ENCODE measurements at places on chromosomes 7 and 10.

GRCh38 chr10:59903871-59904270 is 2.5 kb downstream of the CCDC6 start:
- DNase-seq, result no peak

DNA sequence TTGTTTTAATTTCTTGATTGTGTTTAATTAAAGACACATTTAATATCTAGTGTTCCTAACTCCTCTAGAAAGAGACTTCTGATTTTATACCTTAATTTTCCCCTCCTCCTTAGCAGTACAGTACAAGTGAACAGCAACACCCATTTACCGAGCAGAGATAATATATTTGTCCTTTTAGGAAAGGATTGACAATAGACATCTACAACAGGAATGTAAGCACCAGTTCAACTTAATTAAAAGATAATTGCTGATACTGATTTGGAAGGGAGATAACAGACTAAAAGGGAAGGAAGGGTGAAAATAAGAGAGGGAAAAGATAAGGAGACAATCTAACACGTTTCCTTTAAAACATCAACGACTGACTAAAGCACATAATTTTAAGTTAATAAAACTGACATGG is 119.3 kb downstream of the SRPK2 start:
- DNase-seq, result no peak

GRCh38 chr7:33262476-33262875 is 133.1 kb downstream of the BBS9 start:
- DNase-seq, result no peak

DNA sequence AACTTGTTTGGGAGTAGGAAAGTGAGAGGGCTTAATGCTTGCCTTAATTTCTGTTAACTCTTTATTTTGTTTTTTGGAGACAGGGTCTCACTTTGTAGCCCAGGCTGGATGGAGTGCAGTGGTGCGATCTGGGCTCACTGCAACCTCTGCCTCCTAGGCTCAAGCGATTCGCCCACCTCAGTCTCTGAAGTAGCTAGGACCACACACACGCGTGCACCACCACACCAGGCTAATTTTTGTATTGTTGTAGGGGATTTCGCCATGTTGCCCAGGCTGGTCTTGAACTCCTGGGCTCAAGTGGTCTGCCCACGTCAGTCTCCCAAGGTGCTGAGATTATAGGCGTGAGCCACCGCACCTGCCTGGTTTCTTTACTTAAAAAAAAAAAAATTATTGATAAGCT is 1.9 kb downstream of the PPP2R2D start:
- no peak for DNase-seq

GRCh38 chr10:132883391-132883881 is 58.9 kb downstream of the CFAP46 start:
- DNase-seq, result no peak

DNA sequence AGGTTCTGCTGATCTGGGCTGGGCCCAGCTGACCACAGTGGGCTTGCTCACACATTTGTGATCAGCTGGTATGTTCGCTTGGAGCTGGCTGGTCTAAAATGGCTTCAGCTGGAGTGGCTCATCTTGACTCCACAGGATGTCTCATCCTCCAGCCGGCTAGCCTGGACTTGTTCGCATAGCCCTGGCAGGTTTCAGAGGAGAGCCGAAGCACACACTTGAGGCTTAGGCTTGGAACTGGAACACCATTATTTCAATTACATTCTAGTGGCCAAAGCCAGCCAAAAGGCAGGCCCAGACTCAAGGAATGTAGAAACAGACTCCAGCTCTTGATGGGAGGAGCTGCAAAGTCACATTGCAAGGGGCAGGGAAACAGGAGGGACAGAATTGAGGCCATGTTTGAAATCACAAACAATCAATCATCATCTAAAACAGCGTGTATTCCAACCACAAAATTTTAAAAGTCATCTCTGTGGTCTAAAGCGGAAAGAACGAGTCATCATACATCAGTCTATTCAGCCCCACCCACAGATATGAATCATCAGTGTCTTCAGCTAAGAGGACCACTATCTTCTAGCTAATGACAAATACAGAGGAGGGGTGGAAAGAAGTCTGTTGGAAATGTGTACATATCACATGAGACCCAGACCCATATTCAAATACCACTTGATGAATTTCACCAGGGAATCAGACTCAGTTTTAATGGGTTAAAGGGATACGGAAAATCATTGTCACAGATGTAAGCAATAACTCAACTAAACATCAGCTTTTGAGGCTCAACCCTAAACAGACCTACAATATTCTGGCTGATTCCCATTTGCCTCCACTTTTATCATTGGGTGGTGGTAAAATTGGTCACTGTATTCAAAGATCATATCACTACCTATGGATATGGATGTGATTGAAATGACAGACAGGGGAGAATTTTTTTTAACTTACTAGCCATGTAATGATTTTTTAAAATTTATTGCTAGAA is 139.0 kb upstream of the MKLN1 start:
- DNase-seq, result peak; percentile 67

GRCh38 chr7:2965301-2965700 is 78.4 kb downstream of the CARD11 start:
- DNase-seq, result no peak

DNA sequence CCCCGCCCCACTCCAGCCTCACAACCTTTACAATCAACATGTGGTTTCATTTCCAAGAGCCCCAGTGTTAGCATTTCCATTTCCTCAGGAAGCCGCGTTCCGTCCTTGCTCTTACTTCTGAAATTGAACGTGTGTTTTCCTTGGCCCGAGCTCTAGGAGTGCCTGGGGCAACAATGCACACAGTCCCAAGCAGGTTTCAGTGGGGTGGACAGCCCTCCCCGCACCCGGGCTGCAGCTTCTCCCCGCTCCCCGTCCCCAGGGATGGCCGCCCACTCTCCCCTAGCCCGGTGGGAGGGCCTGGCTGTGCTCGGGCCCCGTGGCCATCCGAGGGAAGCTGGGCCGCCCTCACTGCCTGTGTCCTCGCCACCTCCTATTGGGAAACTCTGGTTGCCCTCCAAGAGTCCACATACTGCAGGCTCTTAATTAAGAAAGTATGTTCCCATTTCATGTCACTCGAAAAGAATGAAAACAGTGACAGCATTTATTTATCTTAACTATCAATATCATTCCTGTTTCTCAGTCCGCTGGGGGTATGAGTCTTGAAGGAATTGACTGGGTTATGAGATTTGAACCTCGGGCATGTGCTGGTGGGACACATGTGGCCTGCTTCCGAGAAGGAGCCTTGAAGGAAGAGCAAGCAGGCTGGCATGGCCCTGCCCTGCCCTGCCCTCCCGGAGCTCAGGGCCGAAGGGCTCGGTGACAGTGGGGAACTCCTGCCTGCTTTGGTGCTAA is 163.8 kb downstream of the GRK5 start:
- no peak for DNase-seq

DNA sequence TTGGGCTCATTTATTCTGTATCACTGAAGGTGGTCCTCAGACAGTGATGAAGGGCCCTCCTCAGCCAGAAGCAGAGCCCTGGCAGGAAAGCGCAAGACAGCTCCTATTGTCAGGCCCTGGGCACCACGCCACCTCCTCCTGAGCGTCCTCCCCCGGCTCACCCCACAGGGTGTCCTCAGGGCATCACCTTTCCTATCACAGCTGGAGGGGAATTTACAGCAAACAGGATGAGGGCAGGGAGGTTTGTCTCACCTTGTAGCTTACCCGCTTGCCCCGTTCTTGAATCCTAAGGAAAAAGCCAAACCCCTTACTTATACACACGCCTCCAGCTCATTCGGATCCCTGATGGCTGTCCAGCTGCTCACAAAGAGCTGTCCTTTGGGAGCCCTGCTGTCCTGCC is 50.2 kb upstream of the LANCL2 start:
- DNase-seq, result no peak

- no peak for DNase-seq
Observed at GRCh38 chr10:78337646-78338391, 304.2 kb downstream of the RPS24 start.

- DNase-seq, result no peak
Observed at GRCh38 chr10:8776926-8777622, 722.6 kb downstream of the GATA3 start.

Data from HL-60 (cell line).